DMS 273 treated with DMSO at 0.1 percent for 48 hours (cell line): ENCODE measurements at places on chromosomes 16 and 17.

GRCh38 chr17:21171309-21171922 is 42.5 kb downstream of the TMEM11 start:
- DNase-seq: no peak

DNA sequence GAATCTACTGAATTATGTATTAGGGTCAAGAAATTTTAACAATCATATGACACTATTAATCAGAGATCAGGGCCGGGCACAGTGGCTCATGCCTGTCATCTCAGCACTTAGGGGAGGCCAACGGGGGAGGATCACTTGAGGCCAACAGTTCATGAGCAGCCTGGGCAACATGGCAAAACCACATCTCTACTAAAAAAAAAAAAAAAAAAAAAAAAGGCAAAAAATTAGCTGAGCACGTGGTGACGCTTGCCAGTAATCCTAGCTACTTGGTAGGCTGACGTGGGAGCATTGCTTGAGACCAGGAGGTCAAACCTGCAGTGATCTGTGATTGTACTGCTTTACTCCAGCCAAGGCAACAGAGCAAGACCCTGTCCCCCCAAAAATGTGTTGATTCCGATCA is 52.5 kb upstream of the CLEC3A start:
- DNase-seq: no peak

DNA sequence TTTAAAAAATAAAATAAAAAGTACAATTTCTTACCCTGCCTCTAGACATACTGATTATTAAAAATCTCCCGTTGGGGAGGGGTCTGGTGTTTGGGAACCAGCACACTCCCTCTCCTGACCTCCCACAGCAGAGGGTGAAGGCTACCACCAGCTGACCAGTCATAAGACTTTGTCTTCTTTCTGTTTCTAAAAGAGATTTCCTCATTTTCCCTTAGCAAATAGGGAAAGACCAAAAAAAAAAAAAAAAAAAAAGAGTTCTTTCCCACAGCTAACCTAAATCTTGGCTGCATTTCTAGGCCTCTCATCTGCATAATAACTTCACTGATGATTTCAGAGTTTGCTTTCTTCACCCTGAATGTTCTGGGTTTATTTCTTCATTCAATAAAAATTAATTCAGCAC is 30.3 kb downstream of the CDK5RAP3 start:
- DNase-seq: no peak

DNA sequence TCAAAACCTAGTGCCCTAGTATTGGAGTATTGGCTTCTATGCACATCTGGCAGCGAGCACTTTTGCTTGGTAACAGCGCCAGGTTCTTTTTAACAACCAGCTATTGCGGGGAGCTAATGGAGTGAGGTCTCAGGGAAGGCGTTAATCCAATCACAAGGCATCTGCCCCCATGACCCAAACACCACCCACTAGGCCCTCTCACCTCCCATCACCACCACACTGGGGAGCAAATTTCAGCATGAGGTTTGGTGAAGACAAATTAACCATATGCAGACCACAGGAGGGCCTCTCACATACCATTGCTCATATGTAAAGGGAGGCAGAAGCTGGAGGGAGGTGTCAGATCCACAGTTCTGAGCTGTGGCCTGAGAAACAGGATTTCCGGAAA is 893 bp upstream of the ODF4 start:
- DNase-seq: no peak

- no peak for DNase-seq
These were observed 75.2 kb downstream of the CPPED1 start for GRCh38 chr16:12728469-12728868.

DNA sequence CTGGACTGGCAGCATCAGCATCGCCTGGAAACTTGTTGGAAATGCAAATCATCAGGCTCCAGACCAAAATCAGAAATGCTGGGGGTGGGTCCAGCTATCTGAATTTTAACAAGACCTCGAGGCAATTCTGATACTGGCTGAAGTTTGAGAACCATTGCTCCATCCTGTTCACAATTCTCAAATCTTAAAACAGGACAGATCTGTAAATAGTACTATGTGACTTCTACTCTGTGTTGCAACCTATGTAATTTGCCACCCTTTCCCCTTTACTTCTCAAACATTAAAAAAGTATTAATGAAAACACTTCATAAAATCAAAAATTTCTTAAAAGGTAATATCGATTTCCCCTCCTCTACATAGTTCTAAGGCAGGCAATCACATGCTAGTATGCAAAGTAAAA is 28.5 kb downstream of the CACNG1 start:
- no peak for DNase-seq

DNA sequence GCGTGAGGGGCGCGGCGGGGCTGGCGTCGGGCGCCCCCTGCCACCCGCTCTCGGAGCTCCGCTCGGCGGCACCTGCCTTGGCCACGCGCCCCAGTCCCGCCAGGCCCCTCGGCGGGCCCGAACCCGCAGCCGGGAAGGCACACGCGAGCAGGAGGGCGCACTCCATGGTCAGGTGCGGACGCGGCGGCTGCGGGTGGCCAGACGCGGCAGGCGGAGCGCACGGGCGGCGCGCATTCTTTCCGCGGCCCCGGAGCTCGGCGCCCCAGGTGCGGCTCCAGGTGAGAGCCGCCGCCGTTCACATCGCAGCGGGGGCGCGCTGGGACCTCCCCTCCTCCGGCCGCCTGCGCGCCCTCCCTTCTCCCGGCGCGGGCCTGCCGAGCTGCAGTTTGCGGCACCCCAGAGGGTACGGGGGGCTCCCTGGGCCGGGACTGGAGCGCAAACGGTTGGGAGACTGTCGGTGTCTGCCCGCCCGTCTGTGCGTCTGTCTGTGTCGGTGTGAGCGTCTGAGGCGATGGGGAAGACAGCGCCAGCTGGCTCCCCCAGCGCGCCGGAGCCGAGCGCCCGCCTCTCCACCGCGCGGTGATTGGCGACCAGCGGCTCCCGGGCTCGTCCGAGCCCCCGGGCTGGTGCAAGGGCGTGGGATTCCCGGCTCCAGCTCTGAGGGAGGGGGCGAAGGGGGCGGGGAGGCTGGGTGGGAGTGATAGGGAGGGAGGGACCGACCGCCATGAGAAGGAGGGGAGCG is at the start of gene ADAMTS18:
TSS of gene ADAMTS18 (minus strand) at position 505 of the 742 bp plus-strand sequence. CDS start at position 166, 339 bp downstream.
- no peak for DNase-seq

GRCh38 chr17:69066482-69066881 is 5.8 kb upstream of the ABCA9 start:
- DNase-seq: no peak

- DNase-seq: no peak
These were observed 446 bp upstream of the COQ7 start for GRCh38 chr16:19066988-19067348.

- no peak for DNase-seq
These were observed 37.7 kb downstream of the ASPA start for GRCh38 chr17:3513305-3514035.

GRCh38 chr17:74513987-74514631 is 17.2 kb downstream of the CD300LB start:
- no peak for DNase-seq

GRCh38 chr17:78898075-78898836 is 4.7 kb downstream of the CEP295NL start:
- DNase-seq: no peak

DNA sequence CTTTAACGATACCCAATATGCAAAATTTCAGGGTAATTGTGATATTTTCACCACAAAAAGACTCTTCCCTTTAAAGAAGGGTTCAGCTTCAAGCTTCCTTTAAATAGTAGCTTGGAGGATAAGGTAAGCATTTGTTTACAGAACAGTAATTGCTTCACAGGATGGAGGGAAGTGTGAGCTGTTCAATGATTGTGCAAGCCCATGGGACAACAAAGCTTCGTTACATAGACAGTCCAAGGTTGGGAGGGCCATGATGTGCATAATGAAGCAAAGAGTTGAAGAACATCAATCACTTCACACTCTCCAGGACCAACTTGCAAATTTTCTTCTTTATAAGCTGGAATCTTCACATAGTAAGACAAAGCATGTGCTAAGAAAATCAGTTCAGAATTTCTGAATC is 145.0 kb upstream of the ASIC2 start:
- no peak for DNase-seq

GRCh38 chr17:30377574-30378240 is 1.0 kb upstream of the CPD start:
- DNase-seq: no peak

- DNase-seq: no peak
These were observed 392.4 kb upstream of the GOT2 start for GRCh38 chr16:59126486-59126885.
